Activated naive CD8-positive, alpha-beta T cell treated with anti-CD3 and anti-CD28 coated beads, Interleukin-2, amount 50 U/mL, for 24 hours (primary cell): ENCODE measurements at places on chromosomes 13 and 19.
A peak's percentile ranks its signal among the peaks of the same experiment; 100 is the strongest.

DNA sequence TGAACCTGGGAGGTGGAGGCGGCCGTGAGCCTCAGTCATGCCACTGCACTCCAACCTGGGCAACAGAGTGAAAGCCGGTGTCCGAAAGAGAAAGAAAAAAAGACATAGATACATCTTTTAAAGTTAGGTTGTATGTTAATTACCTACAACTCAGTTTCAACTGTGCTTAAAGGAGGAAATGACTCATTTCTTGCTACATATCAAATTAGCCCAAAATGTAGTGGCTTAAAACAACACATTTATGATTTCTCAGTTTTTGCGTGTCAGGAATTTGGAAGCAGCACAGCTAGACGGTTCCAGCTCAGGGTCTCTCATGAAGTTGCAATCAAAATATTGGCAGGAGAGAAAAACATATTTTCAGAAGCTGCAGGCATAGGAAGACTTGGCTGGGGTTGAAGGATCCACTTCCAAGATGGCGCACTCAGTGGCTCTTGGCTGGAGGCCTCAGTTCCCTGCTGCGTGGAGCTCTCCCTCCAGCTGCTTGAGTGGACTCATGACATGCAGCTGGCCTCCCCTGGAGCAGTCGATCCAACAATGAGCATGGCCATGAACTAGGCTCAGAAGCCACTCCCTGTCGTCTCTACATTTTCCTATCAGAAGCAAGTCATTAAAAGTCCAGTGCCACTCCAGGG lies 7.1 kb downstream of the LDLR start:
- peak overlapping the region; percentile 69 for H3K4me3 ChIP-seq
- H3K36me3 ChIP-seq = peaks cover 66% of the 10 kb centered on the region
- H3K4me1 ChIP-seq = peaks cover 63% of the 10 kb centered on the region
- H3K27ac ChIP-seq = peak overlapping the region; percentile 94
- no peaks in the 10 kb centered on the region for H3K27me3 ChIP-seq

DNA sequence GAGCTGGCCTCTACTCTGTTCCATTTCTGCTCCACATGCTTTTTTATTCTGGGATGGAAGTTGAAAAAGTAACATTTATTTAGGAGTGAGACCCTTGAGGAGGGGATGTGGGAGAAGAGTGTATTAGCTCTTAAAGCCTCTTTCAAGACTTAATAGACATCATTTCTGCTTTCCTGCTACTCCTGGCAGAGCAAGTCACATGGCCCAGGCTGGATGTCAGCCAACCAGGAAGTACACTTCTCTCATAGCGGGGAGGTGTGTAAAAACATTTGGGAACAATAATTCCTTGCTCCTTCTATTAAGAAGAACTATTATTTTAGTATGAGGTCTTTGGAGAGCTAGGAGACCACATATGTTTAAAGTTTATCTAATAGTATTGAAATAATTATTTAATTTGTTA lies 40.6 kb upstream of the FAM216B start:
- no peak overlapping the region for H3K27ac ChIP-seq
- no peak overlapping the region for H3K4me3 ChIP-seq
- H3K36me3 ChIP-seq = no peaks in the 10 kb centered on the region
- H3K4me1 ChIP-seq = no peaks in the 10 kb centered on the region
- peaks cover 10% of the 10 kb centered on the region for H3K27me3 ChIP-seq
- no peak for DNase-seq

- DNase-seq = no peak
- peaks cover 34% of the 10 kb centered on the region for H3K4me1 ChIP-seq
- no peaks in the 10 kb centered on the region for H3K27me3 ChIP-seq
- H3K36me3 ChIP-seq = peaks cover 49% of the 10 kb centered on the region
- no peak overlapping the region for H3K27ac ChIP-seq
Observed at GRCh38 chr19:1361601-1362386, 21.9 kb upstream of the NDUFS7 start.

GRCh38 chr13:107242138-107242537 lies 674.2 kb upstream of the ARGLU1 start:
- no peak overlapping the region for H3K27ac ChIP-seq
- no peak for DNase-seq
- H3K27me3 ChIP-seq = no peaks in the 10 kb centered on the region
- no peaks in the 10 kb centered on the region for H3K36me3 ChIP-seq

DNA sequence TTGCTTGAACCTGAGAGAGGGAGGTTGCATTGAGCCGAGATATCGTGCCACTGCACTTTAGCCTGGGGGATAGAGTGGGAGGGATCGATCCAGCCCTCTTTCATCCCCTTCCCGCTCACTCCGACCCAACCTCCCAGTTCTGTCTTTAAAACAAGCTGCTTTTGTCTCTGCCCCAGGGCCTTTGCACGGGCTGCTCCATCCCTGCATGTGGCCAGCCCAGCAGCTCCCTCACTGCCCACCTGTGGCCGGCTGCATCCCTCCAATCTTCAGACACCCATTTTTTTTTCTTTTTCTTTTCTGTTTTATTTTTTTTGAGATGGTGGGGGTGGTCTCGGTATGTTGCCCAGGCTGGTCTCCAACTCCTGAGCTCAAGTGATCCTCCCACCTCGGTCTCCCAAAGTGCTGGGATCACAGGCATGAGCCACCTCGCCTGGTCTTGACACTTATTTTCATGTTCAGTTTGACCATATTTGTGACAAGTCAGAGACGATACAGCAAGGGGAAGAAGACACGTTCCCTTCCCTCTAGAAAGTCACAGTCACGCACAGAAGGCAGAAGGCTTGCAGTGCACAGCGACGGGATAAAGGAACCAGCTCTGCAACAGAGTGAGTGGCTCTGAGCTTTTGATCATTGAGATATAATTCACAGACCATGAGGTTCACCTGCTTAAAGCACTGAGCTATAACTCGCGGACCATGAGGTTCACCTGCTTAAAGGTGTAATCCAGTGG lies 31.8 kb downstream of the EFNA2 start:
- DNase-seq = no peak
- no peaks in the 10 kb centered on the region for H3K36me3 ChIP-seq
- no peak overlapping the region for H3K4me3 ChIP-seq
- H3K4me1 ChIP-seq = no peaks in the 10 kb centered on the region
- peaks cover 37% of the 10 kb centered on the region for H3K27me3 ChIP-seq
- no peak overlapping the region for H3K27ac ChIP-seq

- DNase-seq = no peak
- H3K4me1 ChIP-seq = no peaks in the 10 kb centered on the region
- H3K36me3 ChIP-seq = no peaks in the 10 kb centered on the region
Observed at GRCh38 chr13:101123028-101123427, 293.3 kb downstream of the NALCN start.
